Left kidney (tissue), 8 donors: ENCODE measurements at places on chromosomes 7 and 10. TPM values are rescaled to one million over a fixed set of nuclear protein-coding genes. Genes with fewer than 3 reads are reported as not detected.

DNA sequence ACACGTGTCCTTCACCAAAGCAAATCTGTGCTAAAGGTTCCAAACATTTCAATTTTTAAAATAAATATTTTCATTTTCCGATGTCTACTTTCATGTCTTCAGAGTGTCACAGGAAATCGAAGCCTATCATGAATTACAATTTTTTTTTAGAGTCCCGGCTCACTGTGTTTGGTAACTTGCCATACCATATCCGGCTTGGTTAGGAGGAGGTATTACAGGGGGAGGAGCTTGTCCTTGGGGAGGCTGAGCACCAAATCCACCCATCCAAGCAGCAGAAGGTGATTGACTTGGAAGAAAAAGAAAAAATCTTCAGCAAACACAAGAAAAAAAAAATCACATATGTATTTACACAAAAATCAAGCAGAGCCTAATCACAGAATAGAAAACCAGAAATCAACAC lies 21.3 kb downstream of the TIAL1 start:
- DNase-seq, result no peak

GRCh38 chr10:5971315-5971832 lies 6.0 kb downstream of the IL15RA start:
- no peak for DNase-seq

GRCh38 chr7:105591522-105591921 lies 10.2 kb upstream of the EFCAB10 start:
- no peak for DNase-seq

- no peak for DNase-seq
Measured at GRCh38 chr7:123824754-123825067, 20.3 kb upstream of the HYAL4 start.

GRCh38 chr7:1508277-1508758 lies 4.1 kb upstream of the INTS1 start:
- DNase-seq, result no peak

DNA sequence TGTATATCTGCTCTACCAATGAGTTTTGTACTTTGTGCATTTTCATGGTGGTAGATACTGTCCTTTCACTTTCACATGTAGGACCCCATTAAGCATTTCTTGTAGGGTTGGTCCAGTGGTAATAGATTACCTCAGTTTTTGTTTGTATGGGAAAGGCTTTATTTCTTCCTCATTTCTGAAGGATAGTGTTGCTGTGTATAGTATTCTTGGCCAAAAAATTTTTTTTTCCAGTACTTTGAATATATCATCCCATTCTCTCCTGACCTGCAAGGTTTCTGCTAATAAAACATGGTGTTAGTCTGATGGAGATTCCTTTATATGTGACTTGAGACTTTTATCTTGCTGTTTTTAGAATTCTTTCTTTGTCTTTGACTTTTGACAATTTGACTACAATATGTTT lies 12.0 kb downstream of the GIMAP8 start:
- no peak for DNase-seq

DNA sequence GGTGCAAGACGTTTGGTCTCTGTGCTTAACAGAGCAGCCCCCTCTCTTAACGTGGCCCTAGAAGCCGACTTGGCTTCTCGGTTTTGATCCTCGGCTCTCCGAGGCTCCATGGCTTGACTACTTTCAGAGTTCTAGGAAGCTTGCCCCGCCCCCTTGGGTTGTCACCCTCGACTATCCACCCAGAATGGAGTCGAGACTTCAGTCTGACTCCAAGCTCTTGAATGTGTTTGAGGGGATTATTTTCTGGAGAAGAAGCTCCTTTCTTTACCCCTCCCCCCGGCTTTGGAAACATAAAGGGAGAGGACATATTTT lies 448 bp downstream of the SEC24C start:
- no peak for DNase-seq

DNA sequence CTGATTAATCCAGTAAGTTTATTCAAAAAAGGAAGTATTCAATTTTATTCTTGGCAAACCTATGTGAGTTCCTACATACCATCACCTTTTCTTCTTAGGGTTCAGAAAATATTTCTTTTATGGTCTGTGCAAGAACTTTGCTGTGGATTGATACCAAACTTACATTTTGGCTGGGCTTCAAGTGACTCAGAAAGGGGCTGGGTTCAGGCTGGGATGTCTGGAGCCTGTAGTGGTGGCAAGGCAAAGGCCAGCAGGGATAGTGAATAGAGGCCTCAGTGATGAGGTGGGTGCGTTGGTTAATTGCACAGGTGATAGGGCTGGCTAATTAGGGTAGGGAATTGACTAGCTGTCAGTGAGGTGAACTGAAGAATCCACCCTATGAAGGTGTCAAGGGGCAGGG lies 40.2 kb upstream of the ATXN7L1 start:
- no peak for DNase-seq

DNA sequence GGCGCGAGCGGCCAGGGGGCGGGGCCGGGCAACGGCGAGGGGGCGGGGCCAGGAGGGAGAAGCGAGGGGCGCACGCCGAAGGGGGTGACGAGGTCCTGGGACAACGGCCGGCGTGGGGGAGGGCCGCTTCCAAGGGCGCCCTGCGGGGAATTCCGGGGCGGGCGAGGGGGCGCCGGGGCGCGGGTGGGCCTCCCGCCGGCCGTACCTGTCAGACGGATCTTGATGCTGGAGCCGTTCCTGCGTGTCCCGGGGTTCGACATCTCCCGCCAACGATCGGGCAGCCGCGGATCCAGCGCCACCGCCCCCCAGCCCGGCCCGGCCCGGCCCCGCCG lies 421 bp downstream of the SMURF1 start:
- no peak for DNase-seq

GRCh38 chr10:13018171-13018570 lies 16.7 kb upstream of the CCDC3 start:
- no peak for DNase-seq

- DNase-seq, result no peak
Measured at GRCh38 chr10:110724937-110725336, 80.8 kb downstream of the RBM20 start.

- DNase-seq, result no peak
Measured at GRCh38 chr7:8185926-8186683, 75.9 kb downstream of the ICA1 start.

- no peak for DNase-seq
Measured at GRCh38 chr10:44419790-44420549, 35.1 kb upstream of the CXCL12 start.

- DNase-seq, result no peak
Measured at GRCh38 chr7:90816511-90817142, 220.5 kb downstream of the CDK14 start.

GRCh38 chr10:103636492-103636891 lies 143.0 kb downstream of the NEURL1 start:
- DNase-seq, result no peak

GRCh38 chr7:95772298-95772770 lies at the start of gene DYNC1I1:
Gene DYNC1I1 (plus strand): TSS chr7:95772554. CDS start chr7:95804730, 32,176 bp downstream.
- peak; percentile 48 for DNase-seq

GRCh38 chr10:18087355-18087754 lies 52.9 kb upstream of the CACNB2 start:
- DNase-seq, result no peak

- peak; percentile 34 for DNase-seq
Measured at GRCh38 chr7:22351329-22351692, 5.6 kb downstream of the RAPGEF5 start.

DNA sequence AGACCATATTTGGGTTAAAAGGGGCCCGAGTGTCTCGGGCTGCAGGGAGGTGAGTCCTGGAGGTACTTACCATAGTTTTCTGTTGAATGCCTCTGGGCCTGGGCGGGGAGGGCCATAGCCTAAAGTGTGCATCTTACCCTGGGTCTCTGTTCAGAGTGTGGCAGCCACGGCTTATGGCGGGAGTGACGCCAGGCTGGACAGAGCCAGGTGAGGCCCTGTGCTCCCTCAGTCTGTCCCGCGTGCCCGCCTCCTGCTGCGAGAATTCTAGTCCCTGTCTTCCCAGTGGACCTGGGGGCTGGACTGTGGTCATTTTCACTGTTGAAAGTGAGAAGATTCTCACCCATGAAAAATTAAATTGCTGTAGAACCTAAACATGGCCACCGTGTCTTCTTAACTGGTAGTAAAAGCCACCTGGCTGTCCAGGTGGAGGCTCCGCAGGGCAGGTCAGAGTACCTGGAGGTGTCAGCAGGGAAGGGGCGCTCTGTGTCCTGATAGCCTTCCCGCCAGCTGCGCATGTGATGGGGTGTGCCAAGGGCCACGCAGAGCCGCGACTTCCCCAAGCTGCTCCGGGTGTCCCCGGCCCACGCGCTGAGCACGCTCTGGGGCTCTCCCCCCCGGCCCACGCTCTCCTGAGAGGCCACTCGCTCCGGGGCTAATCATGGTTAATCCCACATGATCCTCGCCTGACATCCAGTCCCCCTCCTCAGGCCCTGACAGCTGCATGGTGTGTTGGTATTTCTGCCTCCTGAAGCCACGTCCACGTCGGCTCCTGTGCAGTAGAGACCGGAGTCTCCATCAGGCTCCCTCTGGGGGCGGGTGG lies 20.3 kb downstream of the INPP5A start:
- no peak for DNase-seq

GRCh38 chr10:58994226-58995057 lies 182.0 kb upstream of the PHYHIPL start:
- no peak for DNase-seq

DNA sequence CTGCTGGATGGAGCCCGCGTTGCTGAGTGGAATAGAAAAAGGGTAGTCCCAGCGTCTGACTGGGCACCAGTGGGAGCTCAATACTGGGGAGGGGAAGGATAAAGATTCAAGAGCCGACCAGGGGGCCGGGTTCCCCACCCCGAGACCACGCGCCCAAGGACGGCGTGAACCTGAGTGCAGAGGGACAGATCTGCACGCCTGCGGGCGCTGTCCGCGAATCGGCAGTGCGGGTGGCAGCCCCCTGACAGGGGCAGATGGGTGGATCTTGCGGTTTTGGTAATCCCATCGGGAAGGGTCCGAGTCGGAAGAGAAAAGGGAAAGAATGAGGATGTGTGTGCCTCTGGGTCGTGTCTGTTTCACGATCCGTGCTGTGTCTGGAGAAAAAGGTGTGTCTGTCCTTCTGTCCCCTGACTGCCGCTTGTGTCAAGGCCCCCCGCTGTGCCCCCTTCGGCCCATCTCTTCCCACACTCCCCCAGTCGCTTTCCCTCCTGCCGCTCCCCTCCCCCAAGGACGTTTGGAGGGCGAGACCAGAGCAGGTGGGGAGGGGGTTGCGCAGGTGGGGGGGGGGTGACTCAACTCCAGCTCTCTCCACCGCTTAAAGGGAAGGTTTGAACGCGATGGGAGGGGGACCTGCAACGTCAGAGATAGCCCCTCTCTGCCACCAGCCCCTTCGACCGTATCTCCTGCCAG lies 734 bp upstream of the VGF start:
- no peak for DNase-seq

DNA sequence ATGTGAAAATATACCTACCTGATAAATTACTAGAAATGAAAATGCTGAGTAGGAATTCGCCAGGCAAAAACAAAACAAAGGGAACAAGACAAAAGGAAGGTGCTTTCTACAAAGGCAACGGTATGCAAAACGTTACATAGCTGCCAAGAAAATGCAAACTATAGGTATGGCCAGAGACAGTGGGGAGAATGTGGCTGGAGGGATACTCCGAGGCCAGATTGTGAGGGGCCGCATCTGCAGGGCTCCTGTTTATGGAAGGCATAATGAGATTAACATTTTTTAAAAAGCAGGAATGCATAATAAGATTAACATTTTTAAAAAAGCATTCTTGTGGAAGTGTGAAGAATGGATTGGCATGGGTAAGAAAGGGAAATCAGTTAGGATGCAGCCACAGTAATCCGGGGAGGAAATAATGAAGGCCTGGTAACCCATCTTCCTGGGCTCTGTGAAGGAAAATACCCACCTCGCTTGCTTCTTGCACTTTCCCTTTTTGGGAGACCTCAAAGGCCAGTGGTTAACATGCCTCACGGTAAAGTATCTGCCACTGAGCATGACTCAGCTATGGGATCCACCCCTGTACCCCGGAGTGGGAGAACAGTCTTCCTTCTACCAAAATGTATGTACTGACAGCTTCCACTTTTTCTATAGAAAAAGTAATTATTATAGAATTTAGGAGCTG lies 145.8 kb upstream of the LRRN3 start:
- no peak for DNase-seq

UBTD1 gene
- polyA plus RNA-seq, result 6.5 TPM

UTF1 gene
- not detected for polyA plus RNA-seq

C10orf71 gene
- 0.15 TPM for polyA plus RNA-seq

CYP3A5 gene
- polyA plus RNA-seq, result 2.7 TPM

SPDYE1 gene
- polyA plus RNA-seq, result 2.1 TPM

CYP26A1 gene
- polyA plus RNA-seq, result not detected

RGS10 gene
- polyA plus RNA-seq, result 26.9 TPM

NKX2-3 gene
- not detected for polyA plus RNA-seq

ACSL5 gene
- polyA plus RNA-seq, result 4.7 TPM

OR2A2 gene
- not detected for polyA plus RNA-seq

HOXA6 gene
- 26.5 TPM for polyA plus RNA-seq
